ENCODE measurements at places on chromosomes 1 and 21. TPM values are rescaled to one million over a fixed set of nuclear protein-coding genes. Genes with fewer than 3 reads are reported as not detected.

FCRL4 gene
- not detected for total RNA-seq

SOD1 gene
- total RNA-seq, result 153 TPM

KRTAP12-2 gene
- total RNA-seq, result not detected

MSH4 gene
- 0.22 TPM for total RNA-seq

GRCh38 chr1:26530895-26531598 is 1.5 kb downstream of the RPS6KA1 start:
- peak; percentile 33 for DNase-seq

All from lung microvascular endothelial cell (primary cell).